ENCODE measurements at places on chromosomes 7 and 10.

DNA sequence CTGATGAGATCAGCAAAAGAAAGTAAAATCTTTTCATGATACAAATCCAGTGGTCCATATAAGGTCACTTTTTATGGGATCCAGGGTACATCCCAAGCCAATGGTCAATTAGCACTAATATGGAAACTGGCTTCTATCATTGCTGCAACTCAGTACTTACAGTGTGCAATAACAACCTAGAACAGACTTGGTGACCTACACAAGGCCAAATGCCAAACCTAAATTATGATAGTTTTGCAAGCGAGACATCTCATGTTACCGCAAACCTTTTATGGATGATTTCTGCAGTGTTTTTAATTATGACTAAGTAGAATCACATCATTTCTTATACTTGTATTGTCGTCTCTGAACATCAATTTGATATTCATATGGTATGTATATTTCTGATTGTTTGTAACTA, 583.5 kb upstream of the SEMA3D start:
- no peak for DNase-seq

GRCh38 chr10:48503293-48503911, 101.5 kb downstream of the ARHGAP22 start:
- DNase-seq, result no peak

DNA sequence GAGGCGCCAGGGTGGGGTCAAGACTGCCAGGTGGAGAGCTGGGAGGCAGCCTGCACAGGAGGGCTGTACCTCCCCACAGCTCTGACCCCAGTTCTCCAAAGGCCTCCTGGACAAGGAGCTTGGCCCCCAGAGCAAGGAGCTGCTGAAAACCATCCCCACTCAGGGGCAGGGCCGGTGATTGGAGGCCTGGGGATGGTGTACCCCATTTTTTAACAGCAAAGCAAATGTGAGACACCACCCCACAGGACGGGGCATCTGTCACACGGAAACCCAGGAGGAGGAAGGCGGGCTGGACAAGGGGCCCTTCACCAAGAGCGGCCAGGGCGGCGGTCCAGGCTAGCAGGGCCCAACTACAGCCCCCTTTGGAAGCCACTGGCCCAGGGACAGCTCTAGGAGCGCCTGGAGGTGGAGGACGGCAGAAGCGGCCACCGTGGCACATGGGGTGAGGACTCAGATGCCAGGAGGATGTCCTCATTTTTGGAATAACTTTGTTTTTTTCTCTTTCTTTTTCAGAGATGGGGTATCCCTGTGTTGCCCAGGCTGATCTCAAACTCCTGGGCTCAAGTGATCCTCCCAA, 56.4 kb upstream of the TNRC18 start:
- DNase-seq, result no peak

DNA sequence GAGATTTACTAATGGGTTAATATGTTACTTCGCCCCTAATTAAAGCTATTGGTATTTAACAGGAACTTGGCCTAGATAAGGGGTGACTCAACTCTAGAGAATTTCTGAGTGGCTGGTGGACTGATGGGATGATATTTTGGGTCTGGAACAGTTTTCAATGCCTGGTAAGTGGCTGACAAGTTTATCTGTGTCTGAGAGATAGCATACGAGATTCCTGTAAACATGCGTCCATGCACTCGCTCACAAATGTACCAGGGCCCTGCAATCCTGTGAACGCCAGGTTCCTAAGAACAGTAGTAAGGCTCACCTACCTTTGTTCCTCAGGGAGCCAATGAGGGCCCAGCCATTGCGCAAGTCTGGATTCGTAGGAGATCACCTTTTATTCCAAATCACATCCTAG, 683.8 kb upstream of the ANKRD30A start:
- no peak for DNase-seq

DNA sequence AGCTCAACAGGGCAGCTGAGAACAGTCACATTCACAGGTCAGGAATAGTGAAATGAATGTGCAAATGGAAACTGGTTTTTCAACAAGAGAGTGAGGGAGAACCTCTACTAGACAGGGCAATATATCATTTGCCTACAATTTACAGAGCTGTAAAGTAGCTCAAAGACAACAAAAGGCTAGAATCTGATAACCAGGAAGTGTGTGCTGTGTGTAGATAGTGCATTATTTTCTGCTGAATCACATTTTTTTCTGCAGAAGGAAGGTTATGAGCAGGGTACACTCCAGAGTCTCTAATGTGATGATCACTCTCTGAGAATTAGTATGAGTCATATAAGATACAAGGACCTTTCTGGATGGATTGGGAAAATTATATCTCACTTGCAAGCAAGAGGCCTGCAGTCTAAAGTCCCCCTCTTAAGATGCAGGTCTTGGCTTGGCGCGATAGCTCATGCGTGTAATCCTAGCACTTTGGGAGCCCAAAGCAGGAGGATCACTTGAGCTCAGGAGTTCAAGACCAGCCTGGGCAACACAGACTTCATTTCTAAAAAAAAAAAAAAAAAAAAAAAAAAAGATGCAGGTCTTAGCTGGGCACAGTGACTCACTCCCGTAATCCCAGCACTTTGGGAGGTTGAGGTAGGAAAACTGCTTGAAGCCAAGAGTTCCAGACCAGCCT, 59.9 kb upstream of the COBL start:
- DNase-seq, result no peak

DNA sequence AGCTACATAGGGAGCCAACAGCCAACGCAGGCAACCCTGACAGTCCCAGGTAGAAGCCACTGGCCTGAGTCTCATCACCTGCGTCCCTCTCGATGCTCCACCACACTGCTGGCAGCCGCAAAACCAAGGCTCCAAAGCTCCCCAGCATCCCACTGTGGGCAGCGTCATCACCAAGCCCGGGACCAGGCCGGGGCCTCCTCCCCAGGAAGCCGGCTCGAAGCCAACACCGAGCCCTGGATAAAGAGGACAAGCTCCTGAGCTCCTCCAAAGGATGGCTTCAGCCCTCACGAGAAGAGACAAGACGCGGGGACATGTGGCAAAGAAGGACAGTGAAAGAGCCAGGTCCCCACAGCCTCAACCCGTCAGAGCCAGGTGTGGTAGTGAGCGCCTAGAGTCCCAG, 23.9 kb downstream of the PARD3 start:
- DNase-seq, result no peak

GRCh38 chr7:3229904-3230470, 71.1 kb upstream of the SDK1 start:
- no peak for DNase-seq

DNA sequence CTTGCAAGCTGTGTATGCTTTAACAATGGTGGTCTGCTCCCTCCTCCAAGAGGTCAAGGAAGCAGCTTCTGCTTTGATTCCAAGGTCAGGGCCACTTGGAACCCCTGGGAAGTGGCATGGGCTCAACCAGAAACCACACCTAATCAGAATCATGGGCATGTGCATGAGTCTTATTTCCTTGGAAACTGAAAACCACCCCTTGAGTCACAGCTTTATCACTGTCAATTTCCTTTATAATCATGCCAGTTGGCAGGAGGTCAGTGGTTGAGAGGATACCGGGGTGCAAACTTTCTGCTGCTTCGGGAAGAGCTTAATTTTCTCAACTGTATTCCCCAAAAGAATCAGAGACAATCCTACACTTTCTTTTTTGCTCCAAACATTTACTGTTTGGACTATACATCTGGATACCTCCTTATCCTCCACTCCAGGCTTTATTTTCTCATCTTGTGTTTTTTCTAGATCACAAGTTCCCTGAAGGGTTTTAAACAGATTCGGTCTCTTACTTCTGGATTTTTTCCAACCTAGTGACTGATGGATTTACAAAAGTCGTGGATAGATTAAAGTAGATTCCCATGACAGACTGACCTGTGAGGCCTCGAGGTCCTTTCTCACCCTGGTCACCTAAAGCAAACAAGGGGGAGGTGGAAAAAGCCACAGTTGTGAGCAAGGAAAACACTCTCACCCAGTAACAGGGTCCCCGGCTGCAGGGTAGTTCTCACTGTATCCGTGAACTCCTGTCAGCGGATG, 36.0 kb downstream of the COL17A1 start:
- no peak for DNase-seq

DNA sequence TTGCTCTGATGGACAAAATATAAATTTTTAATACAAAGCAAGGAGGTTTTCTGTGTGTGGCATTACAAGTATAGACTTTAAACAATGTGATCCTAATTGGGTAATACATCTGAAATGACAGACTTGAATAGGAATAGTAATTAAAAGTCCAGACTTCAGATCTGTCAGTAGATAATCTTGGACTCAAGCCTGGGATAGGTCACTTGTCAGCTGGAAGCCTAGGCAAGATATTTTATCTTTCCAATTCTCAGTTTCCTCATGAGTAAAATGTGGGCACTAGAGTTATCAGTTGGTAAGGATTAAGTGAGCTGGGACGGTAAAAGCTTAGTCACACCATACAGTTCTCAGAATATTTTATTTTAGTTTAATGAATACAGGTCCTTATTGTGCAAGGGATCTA, 10.4 kb upstream of the ZMYND11 start:
- DNase-seq, result no peak

DNA sequence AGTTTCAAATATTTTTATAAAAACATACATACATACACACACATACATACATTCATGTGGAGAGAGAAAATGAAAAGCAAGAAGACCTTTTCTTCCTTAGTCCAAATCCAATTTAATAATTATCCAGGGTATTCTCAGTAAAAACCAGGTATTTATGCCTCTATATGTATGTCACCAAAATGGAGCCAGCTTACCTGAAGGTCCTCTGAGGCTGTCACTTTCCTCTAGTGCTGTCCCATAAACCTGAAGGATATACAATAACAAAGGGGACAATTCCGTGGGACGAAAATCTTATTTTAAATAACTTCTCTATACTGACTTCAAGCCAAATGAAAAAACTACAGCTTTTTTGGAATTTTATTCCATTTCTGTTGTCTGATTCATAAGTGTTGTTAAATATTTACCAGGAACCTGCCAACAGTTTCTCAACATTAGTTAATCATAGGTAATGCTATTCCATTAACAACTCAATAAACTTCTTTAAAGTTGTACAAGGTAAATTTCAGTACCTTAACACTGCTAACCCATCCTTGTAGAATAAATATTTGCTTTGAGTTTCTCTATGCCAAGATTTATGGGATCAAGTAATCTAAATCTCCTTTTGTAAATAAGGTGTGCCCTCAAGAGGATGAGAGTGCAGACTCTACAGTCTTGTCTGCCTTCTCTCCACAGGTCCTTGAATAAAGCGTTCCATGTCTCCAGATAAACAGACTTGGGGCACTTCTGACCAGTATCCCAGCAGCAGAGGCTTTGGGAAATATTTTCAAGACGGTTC, 260.3 kb downstream of the AHR start:
- DNase-seq, result no peak

DNA sequence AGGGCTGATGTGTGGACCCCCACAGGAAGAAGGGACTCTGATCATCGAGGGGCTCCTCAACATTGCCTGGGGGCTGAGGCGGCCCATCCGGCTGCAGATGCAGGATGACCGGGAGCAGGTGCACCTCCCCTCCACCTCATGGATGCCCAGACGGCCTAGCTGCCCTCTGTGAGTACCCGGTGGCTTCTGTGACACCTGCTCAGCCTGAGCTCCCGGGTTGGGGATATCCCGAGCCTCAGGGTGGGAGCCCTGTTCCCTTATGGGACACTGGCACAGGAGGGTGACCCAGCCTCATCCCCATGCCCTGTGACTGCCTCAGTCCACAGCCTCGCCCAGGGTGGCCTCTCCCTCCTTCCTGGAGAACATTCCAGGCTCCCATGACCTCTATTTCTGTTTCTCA, 3.9 kb upstream of the DEPP1 start:
- DNase-seq, result no peak

DNA sequence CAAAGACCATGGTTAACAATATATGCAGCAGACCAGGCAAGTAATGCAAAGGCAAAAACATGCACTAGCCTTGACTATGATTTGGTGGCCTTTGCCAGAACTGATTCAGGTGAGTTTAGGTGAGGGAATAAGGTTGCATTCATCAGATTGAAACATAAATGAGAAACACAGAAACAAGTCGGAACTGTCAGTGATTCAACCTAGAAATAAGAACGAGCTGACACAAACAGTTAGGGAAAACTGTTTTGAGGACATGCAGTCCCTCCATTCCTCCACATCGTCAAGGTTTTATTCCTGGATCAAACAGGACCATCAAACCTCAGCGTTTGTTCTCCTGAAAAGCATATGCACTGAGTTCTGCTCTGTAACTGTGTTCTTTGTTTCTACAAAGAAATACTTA, 1.8 kb downstream of the ZNF248 start:
- no peak for DNase-seq

GRCh38 chr7:139727151-139727705, 50.6 kb downstream of the HIPK2 start:
- no peak for DNase-seq

DNA sequence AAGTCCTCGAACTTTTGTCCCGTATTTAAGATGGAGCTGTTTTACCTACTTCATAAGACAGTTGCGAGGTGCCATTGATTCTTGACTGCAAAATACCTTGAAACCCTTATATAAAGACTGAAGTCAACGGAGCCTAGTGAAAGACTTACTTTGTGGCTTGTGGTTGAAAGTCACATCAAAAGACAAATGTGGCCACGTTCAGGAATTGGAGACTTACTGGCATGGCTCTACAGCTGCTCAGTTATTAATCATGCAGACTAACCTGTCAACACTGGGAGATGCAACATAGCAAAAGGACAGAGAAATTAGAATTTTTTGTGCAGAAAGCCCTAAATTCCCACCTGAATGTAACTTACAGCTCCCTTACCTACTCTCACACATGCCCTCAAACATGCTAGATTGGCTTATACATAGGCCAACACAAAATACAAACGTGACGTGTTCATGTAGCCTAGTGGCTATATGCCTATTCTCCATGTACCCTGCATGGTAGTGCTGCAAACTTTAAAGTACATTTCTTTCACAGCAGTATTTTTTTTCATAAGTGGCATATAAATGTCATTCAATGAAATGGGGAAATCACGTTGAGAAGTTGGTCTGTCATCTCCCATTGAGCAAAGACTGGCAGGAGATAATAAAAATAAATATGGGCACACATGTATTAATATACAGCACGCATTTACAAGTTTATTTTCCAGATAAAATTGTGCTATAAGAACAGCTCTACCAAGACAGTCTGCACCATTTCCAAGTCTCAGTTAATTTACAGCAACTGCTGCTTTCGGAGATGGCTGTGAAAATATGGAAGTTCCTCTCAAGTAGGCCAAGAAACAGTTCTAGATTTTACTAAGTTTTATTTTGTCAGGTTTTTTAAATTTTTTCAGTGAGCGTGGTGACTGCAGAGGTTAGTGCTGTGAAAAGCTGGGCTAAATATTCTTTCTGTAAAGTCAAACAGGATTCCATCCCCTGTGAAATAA, 170.4 kb upstream of the C7orf33 start:
- no peak for DNase-seq

GRCh38 chr10:132006966-132007365, 25.2 kb upstream of the BNIP3 start:
- DNase-seq, result no peak

Data from stimulated activated CD4-positive, alpha-beta T cell treated with anti-CD3 and anti-CD28 coated beads, Interleukin-1b, Interleukin-23, amount 100 ng/mL, for 1 hour (primary cell).